ENCODE measurements at places on chromosomes 13 and 19.
A peak's percentile ranks its signal among the peaks of the same experiment; 100 is the strongest.

DNA sequence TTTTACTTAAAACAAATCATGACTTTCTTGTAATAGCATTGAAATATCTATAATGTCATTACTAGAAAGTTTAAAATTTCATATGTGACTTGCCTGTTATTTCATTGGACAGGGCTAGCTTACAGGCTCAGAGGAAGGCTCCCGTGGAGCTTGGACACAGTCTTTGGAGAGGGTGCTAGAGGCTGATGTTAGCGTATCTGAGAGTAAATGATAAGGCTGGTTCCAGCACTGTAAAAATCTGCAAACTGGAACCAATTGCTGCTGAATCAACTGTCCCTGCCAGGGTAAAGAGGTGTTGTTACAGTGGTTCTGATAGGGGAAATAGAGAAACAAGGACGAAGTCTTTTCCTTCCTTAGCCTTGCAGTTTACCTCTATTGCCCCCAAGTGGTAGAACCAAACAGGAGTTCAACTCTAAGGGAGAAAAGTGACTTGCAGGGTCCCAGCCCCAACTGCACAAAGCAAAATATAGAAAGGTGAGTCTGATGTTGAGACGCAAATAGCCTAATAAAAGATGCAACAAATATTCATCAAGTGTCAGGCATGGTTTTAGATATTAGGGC lies 901.7 kb downstream of the DIAPH3 start:
- no peak for DNase-seq

- DNase-seq, result no peak
Measured at GRCh38 chr13:23789576-23790346, 99.4 kb downstream of the MIPEP start.

DNA sequence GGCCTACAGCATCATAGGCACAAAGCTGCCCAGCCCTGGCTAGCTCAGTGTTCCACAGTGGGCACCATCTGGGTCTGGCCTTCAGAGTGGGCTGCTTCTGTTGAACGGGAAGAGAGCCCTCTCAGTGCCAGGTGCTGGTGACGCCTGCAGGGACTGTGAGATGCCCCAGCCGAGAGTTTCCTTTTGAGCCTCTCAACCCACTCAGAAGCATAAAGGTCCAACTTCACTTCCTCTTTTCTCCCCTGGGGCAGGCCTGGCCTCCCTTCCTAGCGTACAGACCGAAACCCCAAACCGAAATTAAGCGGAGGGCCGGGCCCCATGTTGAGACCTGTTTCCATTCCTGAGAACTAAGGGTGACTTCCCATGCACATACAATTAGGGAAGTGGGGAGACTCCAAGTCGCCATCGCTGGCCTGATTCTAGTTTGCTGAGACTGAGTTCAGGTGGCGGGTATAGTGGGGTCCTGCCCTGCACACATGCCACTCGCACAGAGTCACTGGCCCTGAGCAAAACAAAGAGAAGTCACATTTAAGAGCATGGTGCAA lies 6.9 kb downstream of the RAB8A start:
- peak; percentile 86 for DNase-seq

- no peak for DNase-seq
Measured at GRCh38 chr13:74289861-74290773, 155.9 kb upstream of the KLF12 start.

- no peak for DNase-seq
Measured at GRCh38 chr13:110625771-110626321, 10.5 kb downstream of the NAXD start.

DNA sequence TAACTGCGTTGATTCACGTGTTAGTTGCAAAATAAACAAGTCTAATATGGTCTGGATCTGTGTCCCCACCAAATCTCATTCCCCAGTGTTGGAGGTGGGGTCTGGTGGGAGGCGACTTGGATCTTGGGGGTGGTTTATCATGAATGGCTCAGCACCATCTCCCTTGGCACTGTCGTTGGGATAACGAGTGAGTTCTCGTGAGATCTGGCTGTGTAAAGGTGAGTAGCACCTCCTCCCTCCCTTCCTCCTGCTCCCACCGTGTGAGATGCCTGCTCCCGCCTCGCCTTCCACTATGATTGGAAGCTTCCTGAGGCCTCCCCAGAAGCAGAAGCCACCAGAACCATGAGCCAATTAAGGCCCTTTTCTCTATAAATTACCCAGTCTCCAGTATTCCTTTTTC lies 4.8 kb downstream of the PEAK3 start:
- no peak for DNase-seq

GRCh38 chr19:34284505-34284904 lies 30.2 kb downstream of the GARRE1 start:
- DNase-seq, result no peak

- no peak for DNase-seq
Measured at GRCh38 chr13:30042891-30043630, 192.6 kb upstream of the UBL3 start.

DNA sequence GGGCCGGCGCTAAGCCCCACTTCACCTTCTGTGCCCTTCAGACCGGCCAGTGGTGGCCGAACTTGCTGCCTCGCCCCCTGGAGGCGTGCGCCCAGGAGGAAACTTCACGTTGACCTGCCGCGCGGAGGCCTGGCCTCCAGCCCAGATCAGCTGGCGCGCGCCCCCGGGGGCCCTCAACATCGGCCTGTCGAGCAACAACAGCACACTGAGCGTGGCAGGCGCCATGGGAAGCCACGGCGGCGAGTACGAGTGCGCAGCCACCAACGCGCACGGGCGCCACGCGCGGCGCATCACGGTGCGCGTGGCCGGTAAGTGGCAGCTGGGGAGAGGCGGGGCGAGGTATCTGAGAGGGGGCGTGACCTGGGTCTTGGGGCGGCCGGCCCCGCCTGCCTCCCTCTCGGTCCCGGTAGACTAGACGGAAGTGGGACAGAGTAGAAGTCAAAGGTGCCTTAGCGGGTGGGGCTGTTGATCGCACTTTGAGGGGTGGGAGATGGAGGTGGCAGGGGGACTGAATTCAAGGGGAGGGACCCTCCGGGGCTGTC lies 5.6 kb downstream of the ICAM5 start:
- no peak for DNase-seq

GRCh38 chr13:97583907-97584497 lies 150.0 kb downstream of the RAP2A start:
- no peak for DNase-seq

GRCh38 chr19:39498798-39499642 lies at the start of gene DLL3:
TSS of gene DLL3 (plus strand) at chr19:39498947. CDS start at chr19:39498975, 28 bp downstream.
- DNase-seq, result no peak

DNA sequence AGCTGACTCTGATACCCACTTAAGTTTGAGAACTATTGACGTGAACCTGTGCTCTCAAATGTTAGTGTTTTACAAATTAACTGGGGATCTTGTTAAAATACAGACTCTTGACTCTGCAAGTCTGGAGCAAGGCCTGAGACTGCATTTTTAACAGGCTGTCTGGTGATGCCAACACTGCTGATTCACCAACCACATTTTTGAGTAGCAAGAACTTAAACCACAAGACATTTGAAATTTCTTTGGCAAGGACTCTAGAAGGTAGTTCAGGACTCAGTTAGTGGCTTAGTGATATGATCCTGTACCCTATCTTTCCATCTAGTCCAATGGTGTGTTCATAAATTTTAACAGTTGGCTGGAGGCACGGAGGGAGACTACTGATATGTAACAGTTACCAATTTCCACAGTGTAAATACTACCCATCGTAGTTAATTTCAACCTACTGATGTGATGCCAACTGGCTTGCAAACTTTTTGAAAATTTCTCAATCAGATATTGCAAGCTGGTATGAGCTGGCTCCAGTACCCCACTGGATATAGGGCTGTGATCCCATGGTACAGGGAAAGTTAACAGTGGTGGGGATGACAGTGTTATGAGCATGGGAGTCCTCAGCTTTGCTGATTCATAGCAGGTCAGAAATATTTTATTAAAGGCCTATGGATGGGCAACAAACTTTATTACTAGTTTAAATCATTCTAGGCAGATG lies 255.1 kb downstream of the TBC1D4 start:
- DNase-seq, result no peak

DNA sequence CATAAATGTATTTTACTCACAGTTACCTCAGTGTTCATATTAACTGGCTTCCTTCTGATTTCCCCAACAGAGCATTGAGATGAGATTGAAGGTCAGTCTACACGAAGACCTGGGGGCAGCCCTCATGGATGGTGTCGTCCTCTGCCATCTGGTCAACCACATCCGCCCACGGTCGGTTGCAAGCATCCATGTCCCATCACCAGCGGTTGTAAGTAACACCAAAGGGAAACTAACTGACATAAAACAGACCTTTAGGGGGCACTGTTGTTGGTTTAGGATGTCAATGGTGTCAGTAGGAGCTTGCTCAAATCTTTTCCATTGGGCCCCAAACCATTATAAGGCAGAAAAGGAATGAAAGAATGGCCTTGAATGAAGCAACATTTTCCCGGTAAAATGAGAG lies 68.2 kb downstream of the ESD start:
- DNase-seq, result no peak

DNA sequence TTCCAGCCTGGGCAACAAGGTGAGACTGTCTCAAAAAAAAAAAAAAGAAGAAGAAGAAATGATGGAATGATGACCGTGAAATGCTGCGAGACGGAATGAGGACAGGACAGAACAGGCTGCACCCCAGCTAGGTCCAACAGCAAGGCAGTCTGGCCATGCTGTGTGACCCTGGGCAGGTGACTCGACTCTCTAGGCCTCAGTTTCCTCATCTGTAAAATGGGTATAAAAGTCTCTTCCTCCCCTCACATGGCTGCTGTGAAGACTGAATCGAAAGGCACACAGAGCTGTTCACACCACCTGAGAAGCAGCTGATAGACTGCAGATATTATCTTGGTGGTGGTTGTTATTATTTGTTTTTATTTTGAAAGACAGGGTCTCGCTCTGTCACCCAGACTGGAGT lies 22.3 kb downstream of the PTPRS start:
- no peak for DNase-seq

GRCh38 chr19:907183-907853 lies 5.7 kb downstream of the R3HDM4 start:
- DNase-seq, result peak; percentile 57

- no peak for DNase-seq
Measured at GRCh38 chr13:86760620-86761019, 910.6 kb upstream of the SLITRK5 start.

DNA sequence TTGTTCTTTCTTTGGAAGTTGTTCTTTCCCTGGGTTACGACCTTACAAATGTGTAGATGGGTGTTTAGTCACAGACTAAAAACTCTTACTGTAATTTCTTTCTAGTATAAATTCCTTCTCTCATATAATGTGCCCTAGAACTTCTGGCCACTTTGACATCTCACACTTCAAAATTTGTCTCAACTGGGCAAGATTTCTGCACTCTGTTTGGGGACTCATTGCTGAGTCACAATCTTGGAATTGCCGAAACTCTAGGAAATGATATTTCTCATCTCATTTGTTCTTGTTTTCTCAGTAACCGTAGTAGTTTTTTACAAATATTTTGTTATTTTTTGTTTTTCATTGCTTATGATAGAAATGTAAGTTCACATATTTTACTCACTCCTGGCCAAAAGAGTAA lies 2523.2 kb upstream of the PCDH20 start:
- no peak for DNase-seq

GRCh38 chr19:43479226-43479625 lies 13.8 kb upstream of the LYPD3 start:
- DNase-seq, result no peak

GRCh38 chr13:31639443-31640163 lies 99.7 kb upstream of the RXFP2 start:
- DNase-seq, result no peak

DNA sequence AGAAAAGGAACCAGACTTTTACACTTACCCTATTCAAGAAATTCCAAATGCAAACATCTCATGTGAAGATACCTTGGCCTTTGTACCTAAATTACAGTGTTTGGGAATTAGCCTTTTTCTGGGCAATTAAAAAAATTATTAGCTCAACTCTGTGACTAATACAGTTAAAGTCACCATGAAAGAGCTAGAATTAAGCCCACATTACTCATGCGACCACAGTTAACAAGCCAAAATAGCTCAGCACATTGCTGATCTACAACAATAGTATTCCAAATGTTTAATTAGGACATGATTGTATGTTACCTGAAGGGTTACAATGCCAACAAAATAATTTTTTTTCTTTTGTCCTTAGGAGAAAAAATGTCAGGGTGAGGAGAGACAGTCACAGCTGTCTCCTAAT lies 263.6 kb upstream of the GPC6 start:
- DNase-seq, result no peak

- no peak for DNase-seq
Measured at GRCh38 chr13:35892837-35893814, 238.1 kb downstream of the DCLK1 start.

GRCh38 chr13:68736961-68737360 lies 1370.7 kb upstream of the ATXN8OS start:
- DNase-seq, result no peak

- DNase-seq, result peak; percentile 97
Measured at GRCh38 chr13:109700176-109700575, 86.2 kb downstream of the IRS2 start.

- DNase-seq, result peak; percentile 48
Measured at GRCh38 chr19:862581-863314, 3.3 kb downstream of the CFD start.

Measured in bone marrow (tissue), 2 donors.